Effector CD4-positive, alpha-beta T cell (primary cell): ENCODE measurements at places on chromosomes 7 and 10.

GRCh38 chr10:3401491-3401938, 228.9 kb upstream of the PITRM1 start:
- no peak for DNase-seq

DNA sequence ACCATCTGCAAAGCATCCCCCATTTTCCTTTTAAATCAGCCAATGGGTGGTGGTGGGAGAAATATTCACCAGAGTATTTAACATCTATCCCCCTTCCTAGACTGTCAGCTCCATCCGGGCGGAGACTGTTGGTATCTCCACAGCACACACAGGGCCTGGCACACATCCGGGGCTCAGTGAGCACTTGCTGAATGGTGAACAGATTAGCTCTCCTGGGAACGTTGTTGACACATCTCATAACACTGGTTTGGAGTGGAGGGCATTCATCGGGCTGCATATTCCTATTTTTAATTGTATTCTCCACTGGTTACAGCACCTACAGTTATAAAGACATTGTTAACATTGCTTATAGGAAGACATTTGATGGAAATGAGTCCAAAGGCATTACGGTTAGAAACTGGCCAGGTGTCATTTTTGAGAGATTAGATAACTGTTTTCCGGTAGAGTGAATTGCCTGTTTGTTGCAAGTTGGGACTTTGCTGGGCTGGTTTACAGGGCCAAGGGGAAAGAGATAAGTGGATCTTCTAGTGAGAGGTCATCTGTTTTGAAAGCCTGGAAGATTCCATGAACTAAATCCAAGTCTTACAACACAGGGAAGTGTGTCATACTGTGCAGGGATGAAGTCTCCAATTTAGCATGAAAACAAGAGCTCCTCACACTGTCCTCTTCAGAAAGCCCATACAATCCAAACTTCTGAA, 101.8 kb downstream of the EGFR start:
- no peak for DNase-seq

- DNase-seq = peak; percentile 20
Observed at GRCh38 chr7:158811461-158811860, 17.8 kb downstream of the ESYT2 start.

GRCh38 chr10:48451969-48452878, 145.7 kb downstream of the MAPK8 start:
- no peak for DNase-seq

DNA sequence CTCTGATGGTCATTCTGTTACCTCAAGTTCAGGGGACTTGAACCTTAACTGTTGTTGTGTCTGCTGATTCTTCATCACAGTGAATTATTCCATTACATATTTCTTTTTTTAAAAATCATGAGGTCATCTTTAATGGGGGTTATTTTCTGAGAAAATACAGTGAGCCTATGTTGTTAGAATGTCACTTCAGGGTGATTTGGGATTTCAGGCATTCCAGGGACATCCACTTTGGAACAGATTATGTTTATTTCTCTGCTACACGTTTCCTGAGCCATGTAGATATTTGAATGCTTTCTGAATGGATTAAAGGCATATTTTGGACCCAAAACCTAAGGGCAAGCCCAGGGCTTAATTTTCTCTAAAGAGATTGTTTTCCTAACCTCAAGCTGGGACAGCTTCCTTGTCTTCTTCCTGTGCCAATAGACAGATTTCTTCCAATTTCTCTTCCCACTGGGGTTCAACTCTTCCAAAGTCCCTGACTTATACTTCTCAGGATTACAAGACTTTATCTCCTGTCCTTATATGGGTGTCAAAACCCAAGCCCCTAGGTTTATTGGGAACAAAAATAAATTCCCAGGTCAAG, 271.7 kb downstream of the ARHGAP12 start:
- DNase-seq = no peak

- DNase-seq = no peak
Observed at GRCh38 chr10:95476469-95477174, 84.5 kb downstream of the SORBS1 start.

DNA sequence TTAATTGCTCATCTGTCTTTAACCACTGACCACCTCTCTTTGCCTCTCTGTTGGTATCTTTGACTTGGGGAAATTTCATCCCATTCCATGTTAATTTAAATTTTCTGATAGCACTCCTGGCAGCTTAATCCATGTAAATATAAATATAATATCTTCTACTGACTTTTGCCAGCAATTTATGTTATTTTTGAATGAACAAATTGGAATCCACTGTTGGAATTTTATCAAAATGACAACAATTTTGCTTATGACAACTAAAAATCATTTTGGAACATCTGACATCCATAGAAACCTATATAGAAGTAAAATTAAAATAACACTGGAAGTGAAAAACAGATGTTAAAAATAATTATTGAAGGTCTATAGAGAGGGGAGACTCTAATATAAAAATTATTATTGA, 176.5 kb upstream of the AKR1E2 start:
- no peak for DNase-seq

DNA sequence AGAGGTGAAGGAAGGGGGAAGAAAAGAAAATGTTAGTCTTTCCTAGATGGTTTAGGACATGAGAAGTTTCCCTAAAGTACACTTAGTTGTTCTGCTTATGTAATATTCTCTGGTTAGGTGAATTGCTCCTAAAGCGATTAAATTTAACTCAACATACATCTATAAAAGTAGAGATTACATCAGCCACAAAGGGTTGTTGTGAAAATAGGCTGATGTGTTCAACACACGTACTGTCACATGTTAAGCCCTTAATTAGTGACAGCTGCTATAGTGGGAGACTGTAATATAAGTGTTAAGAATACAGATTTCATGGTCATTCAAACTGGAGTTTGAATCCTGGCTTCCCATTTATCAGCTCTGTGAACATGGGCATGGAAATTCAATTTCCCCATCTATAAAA, 12.8 kb downstream of the HECTD2 start:
- no peak for DNase-seq

DNA sequence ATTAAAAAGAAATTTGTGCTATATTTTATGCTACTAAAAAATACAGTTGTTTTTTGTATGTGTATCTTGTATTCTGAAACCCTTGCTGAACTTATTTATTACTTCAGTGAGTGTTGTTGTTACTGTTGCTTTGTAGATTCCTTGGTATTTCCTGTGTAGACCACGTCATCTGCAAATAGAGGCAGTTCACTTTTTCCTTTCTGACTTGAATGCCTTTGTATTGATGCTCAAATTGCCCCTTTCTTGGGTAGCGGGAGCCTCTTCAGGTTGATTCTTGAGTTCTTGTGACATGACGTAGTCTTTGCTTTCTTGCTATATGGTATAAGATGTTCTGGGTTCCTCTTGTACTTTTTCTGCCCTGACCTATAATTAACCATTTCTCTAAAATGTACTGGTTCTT, 504.1 kb downstream of the SDK1 start:
- DNase-seq = no peak

DNA sequence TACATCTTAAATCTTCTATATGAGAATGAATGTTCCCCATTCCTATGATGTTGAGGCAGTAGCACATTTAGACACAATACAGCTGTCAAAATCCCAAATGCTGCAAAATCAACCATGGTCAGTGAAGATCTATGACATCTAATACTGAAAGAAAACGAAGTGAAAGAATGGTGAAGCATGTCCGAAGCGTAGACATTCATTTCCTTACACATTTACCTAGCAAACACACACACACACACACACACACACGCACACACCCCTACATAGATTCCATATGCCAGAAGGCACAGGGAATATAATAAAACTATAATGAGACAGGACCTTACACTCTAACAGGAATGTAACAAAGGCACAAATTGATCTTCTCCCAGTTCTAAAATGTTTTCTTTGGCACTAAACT, 32.5 kb downstream of the CCDC6 start:
- DNase-seq = no peak

DNA sequence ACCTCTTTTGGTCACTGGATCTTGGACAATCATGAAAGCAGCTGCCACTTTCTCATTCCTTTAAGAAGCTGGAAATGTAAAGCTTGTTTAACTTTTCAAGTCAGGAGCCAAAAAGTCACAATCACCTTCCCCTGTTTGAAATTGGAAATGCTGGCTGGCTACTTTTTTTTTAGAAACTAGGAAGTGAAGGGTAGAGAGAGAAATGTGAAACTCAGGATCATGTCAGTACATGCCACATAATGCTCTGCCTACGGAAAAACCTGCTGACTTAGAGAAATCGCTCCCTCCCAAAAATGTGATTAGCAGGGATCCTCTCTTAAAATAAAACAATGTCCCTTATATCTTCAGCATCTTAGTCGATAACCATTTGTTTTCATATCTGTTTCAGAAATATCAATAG, 188.4 kb upstream of the C7orf33 start:
- no peak for DNase-seq

GRCh38 chr7:151013356-151013732, 10.9 kb downstream of the ATG9B start:
- DNase-seq = no peak

DNA sequence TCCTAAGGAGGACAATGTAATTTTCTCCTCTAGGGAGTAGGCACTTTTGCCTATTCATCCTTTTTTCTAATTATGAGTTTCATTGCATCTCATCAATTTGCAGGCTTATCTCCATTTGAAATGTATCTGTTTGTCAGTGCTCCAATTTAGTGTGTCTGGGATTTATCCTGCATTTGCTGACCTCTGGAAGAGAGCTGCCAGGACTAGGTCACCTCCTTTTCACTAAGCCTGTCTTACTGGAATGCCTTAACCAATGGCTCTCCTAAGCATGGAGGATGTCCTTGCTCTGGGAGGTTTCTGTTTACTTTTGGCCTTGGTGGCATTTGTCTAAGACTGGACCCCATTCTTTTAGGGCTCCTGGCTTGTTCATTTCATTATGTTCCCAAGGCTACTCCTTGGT, 261.5 kb downstream of the NEBL start:
- DNase-seq = no peak

- DNase-seq = no peak
Observed at GRCh38 chr7:81721437-81721836, 48.4 kb downstream of the HGF start.

DNA sequence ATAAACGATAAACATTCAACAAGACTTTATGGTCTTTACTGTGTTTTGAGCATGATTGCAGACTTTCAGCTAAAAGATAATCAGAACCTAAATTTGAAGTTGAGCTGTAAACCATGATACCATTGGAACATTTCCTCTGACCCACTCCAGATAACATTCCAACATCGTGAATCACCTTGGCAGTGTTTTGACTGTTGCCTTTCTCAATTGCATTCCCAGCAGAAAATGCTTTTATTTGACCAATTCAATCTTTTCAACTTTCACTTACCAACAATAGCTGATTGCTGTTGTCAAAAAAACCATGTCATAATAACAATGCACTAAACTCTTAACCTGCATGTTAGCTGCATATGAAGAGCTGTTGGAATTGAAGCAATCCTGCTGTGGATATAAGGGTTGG, 165.5 kb downstream of the MDFIC start:
- no peak for DNase-seq

DNA sequence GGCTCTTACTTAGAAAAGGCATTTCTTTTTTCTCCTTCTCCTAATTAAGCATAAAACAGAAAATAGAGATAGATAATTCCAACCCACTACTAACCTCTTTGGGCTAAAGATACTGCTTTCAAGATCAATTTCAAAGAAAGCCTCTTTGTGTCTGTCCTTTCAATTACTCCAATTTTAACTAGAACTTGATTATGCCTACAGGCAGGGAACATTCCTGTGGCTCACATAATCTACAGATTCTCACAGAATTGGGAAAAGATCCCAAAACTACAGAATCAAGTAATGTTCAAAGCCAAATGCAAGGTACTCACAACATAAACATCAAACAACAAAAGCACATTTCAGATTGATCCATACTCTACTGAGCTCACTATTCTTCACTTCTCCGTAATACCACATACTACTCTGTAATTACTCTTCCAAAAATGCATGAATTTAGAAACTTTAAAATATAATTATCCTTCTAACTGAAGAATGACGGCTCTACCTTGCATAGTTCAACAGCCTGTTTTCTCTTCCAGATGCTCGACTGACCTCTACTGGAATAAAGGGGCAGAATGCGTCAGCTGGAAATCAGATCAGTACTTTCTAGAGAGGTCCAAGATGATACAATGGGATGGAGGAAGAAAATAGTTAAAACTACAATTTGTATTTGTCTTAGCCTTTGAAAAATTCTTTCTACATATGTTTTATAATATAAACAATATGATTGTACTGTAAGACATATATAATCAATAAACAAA, 3.9 kb downstream of the MTERF1 start:
- DNase-seq = no peak

- no peak for DNase-seq
Observed at GRCh38 chr10:118960157-118961090, 69.1 kb upstream of the NANOS1 start.

DNA sequence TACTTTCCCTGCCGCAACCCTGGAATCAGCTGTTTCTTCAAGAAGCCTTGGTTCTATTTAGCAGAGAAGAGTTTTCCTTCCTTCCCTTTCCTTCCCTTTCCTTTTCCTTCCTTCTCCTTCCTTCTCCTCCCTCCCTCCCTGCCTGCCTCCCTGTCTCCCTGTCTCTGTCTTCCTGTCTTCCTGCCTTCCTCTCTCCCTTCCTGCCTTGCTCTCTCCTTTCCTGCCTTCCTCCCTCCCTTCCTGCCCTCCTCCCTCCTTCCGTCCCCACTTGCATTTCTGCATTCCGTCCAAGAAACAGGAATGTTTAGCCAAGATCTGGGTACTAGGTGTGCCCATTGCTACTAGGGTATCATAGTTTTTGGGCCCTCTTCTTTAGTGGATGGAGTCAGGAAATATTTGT, 21.9 kb downstream of the SND1 start:
- DNase-seq = no peak

DNA sequence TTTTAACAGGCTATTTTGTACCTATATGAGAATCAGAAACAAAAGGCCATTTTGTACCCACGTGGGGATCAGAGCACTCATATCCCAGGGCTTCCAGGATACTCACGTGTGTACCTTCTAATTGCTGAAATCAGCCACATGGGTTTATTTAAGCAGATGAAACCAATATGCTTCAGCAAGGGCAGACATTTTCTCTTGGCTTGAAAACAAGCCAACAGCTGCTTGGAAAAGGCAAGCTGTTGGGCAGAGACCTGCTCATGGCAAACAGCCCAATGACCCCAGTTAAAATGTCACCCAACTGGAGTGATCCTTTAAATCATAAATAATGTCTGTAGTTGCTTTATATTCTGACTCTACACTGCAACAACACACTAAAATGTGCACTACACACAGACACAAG, 26.5 kb upstream of the TOMM7 start:
- DNase-seq = no peak

DNA sequence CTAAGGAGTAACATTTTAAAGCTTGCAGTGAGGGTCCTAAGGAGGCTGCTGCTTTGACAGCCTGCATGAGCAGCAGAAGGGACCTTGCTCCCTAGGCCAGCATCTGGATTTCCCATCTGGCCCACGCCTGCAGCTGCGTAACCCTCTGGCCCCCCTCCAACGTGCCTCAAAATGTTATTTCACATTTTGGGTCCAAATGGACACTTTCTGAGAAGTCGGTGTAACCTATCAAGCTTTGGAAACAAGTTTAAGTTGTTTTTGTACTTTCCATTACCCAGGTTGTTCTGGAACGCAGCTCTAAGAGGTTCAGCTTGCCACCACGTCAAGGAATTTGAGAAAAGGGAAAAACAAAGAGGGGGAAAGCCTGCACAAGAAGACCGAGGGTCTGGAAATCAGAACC, 338.3 kb downstream of the KCNMA1 start:
- DNase-seq = no peak
